Stimulated activated CD4-positive, alpha-beta T cell treated with anti-CD3 and anti-CD28 coated beads, Interleukin-1b, Interleukin-23, amount 100 ng/mL, for 24 hours (primary cell): ENCODE measurements at places on chromosomes 7 and 10.

DNA sequence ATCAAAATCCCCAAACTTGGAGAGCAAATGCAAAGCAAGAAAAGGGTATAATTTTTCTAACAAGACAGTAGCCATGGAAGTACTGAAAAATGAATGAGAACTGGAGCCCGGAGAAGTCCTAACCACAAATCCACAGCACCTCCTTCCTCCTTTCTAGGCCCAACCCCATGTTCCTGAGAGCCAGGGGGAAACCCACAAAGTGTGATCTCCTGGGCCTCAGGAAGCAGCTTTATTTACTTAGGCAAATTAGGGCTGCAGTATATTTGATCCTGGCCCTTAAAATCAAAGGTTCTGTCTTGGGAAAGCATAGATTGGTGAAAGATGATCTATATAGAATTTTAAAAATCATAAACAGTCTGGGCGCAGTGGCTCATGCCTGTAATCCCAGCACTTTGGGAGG is 103.0 kb downstream of the DOCK4 start:
- no peak for DNase-seq

DNA sequence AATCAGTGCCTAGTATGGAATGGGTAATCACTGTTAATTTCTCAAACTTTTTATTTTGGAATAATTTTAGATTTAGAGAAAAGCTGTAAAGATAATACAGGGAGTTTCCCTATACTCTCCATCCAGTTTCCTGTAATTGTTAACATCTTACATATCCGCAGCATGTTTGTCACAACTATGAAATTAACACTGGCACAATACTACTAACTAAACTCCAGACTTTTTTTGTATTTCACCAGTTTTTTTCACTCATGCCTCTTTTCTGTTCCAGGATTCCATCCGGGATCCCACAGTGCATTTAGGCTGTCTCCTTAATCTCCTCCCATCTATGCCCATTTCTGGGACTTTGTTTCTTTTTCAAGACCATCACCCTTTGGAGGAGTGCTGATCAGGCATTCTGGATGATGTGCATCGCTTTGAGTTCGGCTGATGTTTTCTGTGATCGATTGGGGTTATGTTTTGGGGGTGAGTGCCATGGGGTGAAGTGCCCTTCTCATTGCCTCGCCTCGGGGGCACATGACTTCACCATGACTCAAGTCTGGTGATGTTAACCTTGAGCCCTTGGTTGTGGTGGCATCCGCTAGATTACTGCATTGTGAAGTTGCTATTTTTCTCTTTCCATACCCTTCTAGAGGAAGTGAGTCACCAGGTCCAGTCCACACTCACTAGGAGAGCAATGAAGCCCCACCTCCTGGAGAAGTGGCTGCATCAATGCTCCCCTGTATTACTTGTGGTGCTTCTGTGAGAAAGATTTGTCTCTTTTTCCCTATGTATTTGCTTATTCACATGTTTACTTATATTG is 43.9 kb upstream of the GRB10 start:
- DNase-seq, result no peak

DNA sequence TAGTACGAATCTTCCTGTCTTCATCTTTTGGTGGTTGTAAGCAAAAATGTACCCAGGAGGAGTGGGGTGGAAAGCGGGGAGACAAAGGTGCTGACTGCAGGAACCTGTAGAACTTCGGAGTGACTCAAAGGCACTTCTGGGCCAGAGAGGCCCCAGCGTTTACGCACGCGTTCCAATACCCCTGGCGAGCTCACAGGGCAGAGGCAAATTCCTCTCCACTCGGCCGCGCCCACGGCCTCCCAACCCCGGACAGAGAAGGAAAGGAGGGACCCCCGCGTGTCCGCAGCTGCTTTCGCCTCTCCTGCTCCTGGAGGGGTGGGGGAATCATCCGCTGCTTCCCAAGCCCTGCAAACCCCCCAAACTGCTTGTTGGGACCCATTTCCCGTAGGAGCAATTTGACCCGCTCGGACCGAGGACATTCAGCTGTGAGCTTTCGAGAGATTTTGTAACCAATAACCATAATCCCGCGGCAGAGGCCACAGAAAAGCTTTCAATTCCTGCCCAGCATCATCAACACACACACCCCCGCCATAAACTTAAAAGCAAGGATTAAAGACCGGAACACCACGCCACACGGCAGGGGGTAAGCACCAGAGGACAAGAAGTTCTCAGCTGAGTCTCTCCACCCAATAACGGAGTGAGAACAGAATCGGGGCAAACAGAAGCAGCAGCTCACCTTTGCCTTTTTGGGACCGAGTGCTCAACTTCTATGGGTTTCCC is 2.3 kb downstream of the IGF2BP3 start:
- DNase-seq, result no peak

DNA sequence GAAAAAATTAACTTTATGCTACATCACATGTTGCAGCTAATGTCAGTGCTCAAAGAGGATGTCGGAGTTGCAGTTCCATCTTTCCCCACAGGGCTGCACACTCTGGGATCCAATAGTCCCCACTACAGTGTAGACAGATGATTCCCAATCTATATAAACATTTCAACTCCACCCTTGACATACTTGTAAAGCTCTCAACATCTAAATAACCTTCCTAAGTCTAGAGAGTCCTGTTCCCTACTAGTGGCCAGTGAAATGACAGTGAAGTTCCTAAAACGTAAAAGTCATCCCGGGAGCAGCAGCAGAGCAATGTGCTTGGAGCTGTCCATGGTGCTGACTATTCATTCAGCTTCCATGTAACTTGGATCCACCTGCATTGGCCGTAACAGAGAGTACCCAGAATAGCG is 145.1 kb downstream of the GRM8 start:
- DNase-seq, result no peak

- peak; percentile 17 for DNase-seq
These were observed 1.3 kb downstream of the ABCB1 start for GRCh38 chr7:87599336-87599735.

- no peak for DNase-seq
These were observed 9.6 kb downstream of the GPRIN2 start for GRCh38 chr10:46546591-46547540.

- DNase-seq, result no peak
These were observed 7.7 kb downstream of the FGF8 start for GRCh38 chr10:101767966-101768790.

DNA sequence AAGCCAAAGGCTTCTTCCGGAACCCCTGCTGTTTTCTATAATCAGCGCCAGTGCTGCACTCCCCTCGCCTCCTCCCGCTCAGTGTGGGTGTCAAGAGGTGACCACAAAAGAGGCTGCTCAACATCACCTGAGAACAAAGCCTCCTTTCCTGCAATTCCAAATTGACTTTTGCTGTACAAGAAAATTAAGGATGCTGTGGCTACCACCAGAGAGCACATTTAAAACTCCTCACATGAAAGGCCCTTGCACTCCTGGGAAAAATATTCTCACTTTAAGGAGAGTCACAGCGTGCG is 96.4 kb downstream of the HIPK2 start:
- DNase-seq, result no peak

- DNase-seq, result no peak
These were observed 164.7 kb downstream of the TCERG1L start for GRCh38 chr10:131146790-131147189.

GRCh38 chr10:122181876-122182275 is 89.2 kb upstream of the BTBD16 start:
- no peak for DNase-seq

GRCh38 chr10:3135006-3135405 is 37.6 kb downstream of the PITRM1 start:
- DNase-seq, result no peak
